ENCODE measurements at places on chromosomes 5 and 9.

DNA sequence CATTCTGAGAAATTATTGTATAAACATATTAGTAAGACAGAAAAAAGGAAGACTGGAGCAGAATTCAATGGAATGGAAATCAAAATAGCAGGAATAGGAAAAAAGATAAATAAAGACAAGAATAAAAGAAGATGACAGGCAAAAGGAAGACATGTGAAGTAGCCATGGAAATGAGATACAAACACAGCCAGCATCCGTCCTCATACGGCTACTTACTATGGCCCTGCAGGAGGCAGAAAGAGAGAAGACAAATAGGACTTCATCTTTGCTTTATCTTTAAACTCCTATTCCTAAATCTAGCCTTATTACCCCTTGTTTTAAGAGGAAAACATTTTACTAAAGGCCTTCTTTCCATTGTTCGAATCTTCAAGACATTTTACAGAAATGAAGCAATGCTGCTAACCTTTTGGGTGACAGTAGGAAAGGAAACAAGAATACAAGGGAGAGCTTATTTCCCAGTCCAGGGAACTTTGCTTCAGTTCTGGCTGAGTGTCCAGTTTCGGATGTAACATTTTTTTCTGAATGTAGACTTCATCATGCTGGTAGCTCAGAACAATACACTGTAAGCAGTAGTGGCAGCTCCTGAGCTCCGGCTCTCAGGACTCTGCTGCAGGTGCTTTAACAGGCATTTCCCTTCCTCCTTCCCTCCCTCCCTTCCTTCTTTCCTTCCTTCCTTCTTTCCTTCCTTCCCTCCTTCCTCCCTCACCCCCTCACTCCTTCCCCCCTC lies 106.4 kb upstream of the SLC12A2 start:
- DNase-seq: no peak

DNA sequence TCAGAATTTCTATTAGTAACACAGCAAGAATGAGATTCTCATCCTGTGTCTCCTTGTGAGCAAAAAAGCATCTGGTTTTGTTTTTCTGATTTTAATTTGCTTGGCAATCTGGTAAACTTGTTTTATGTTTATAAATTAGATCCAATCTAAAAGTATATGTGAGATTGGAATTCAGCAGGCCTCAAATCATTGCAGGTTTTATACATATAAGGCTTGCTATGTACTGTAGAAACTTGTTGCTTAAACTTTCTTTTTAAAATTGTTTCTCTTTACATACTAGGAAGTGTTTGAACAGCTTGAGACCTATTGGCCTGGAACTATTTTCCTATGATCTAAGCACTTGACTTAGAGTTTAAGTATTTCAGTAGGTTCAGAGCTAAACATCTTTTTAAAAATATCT lies 1037.8 kb downstream of the NR2F1-AS1 start:
- no peak for DNase-seq

GRCh38 chr5:98872674-98873073 lies 56.1 kb downstream of the CHD1 start:
- no peak for DNase-seq

DNA sequence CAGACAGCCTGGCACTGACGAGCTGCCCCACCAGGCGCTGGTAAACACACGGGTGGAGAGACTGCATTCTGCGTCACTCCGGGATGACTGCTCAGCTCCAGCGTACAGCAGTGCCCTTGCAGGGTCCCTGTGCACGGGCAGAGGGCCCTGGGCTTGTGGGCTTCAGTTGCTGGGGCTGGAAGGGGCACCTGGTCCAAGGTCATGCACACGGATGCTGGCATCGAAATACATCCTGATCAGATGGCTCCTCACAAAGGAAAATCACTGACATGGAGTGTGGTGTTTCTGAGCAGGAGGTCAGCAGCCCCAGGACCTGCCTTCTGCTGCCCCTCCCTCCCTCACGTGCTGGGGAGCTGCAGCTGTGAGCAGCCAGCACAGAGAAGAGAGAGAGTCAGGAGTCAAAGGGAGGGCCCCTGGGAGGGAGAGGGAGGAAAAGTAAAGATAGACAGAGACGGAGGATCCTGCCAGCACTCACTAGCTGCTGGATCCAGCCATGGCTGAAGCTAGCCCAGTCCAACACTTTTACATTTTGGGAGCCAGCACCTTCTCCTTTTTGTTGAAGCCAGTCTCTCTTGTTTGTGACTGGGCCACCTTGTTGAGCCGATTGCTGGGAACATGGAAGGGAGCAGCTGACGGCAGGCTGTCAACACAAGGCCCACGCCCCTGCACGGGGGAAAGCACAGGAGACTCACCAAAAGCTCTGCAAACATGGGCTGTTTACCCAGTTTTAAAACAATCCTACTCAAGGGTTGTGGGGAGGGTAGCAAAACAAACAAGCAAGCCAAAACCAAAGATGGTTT lies 166.5 kb upstream of the PHYKPL start:
- no peak for DNase-seq

- DNase-seq: no peak
Measured at GRCh38 chr9:103530934-103531333, 535.8 kb downstream of the CYLC2 start.

GRCh38 chr5:76278261-76278789 lies 124.8 kb upstream of the IQGAP2 start:
- no peak for DNase-seq

DNA sequence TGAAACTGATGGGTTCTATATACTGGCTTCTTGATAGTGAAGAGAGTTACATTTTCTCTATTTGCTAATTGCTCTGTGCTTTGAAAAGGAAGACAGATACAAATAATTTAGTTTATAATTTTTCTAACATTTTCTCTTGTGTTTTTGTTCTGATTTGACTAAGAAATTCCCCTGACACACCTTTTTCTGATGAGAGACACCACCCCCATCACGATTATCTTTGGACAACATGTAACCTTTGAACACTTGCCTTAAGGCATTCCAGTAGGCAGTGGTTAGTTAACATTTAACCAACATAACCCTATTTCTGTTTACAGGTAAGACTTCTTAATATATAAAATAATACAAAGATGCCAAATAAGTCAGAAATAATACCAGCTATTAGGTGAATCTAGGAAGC lies 4.1 kb upstream of the PTBP3 start:
- no peak for DNase-seq

DNA sequence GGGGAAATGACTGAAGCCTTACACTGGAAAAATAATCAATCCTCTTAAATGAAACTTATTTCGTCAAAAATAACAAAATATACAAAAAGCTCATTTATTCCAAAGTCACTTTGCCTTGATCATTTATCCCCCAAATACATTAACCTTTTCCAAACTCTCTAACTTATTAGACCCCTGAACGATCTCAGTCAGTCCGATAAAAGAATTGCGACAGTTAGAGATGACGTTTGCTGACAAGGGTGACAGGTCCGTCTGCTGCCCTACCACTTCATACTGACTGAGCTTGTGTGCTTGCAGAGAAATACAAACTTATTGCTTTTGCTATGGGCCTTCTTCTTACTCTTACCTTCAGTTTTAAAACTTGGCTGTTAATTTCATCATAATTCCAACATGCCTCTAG lies 169.7 kb downstream of the ZDHHC21 start:
- no peak for DNase-seq

- no peak for DNase-seq
Measured at GRCh38 chr9:86353655-86354010, 577 bp downstream of the TUT7 start.

DNA sequence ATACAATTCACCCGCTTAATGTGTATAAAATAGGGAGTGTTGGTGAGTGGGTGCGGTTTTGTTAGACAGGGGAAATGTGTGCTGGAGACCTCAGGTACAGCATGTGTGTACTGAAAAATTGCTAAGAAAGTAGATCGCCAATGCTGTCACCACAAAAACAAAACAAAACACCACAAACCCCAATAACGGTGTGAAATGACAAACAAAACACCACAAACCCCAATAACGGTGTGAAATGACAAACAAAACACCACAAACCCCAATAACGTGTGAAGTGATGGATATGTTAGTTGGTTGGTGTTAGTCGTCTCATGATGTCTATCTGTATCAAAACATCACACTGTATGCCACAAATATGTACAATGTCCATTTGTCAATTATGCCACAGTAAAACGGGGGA lies 14.2 kb upstream of the GFPT2 start:
- no peak for DNase-seq

DNA sequence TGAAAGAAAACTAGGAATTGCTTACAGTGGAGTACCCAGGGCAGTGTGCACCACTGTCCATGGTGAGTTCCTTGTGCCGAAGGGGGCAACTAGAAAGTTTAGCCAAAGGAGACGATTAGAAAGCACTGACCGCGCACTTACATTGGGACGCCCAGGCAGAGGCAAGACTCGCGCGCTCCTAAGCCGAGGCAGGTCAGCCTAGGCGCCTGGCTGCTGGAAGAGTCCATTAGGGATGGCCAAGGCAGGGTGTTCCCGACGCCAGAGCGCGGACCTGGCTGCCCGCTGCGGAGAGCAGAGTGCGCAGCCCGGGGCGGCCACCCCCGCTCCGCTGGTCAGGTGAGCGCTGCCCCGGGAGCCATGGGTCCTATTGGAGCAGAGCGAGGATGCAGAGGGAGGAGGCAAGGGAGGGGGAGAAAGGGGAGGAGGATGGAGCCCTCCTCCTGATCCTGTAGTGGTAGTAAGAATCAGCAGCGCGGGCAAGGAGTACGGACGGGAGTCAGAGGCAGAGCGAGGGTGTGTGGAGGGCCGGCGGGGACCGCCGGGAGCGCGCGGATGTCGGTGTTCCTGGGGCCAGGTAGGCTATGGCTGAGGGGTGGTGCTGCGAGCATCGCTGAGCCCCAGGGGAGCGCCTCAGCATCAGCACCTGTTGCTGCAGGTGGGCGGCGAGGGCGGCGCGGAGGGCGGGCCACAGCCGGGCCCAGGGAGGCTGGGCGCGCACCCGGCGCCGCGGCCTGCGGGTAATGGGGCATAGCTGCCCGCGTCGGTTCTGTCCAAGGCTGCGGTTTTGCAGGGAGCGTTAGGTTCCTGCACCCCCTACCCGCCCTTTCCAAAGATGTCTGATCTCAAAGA lies at the start of gene ADGRV1:
Gene ADGRV1 (plus strand): TSS at position 454 of the 849 bp plus-strand sequence. CDS start 99 bp downstream, at position 553.
- DNase-seq: no peak

- DNase-seq: no peak
Measured at GRCh38 chr5:107314330-107314729, 356.4 kb downstream of the EFNA5 start.

DNA sequence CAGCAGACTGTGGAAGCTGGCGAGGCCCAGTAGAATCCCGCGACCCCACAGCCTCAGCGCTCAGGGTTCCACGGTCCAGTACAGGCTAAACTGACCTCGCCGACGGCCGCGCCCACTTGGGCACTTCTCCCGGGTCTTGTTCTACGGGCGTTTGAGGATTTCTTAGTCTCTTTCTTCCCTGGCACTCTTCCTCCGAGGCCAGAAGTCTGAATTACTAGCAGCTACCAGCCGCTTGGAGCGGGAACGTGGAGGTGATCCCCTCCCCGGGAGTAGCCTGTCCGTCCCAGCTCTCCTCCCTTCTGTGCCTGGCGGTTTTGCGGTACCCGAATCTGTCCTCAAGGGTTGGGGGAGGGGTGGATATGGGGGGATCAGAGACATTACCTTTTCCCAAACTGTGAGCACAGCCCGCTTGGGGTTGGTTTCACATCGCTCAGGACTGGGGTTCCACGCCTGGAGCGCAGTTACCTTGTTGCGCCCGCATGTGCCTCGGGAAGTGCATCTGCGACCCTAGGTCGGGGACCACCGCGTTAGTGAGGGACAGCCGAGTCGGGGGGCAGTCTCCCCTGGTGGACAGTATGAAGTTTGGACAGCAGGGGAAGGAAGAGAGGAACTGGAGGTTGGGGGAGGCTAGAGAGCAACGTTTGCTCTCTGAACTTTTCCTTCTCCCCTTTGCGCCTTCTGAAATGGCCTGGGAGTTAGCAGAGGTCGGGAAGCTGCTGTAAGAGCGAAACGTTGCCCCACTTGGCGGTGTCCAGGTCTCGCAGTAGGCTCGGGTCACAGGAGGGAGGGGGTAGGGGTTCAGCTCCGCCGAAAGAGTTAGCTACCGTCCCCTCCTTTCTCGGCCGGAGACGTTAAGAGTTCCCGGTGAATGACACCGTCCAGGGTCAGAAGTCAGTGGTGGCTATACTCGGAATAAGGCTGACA lies 190.8 kb downstream of the MEF2C start:
- no peak for DNase-seq

DNA sequence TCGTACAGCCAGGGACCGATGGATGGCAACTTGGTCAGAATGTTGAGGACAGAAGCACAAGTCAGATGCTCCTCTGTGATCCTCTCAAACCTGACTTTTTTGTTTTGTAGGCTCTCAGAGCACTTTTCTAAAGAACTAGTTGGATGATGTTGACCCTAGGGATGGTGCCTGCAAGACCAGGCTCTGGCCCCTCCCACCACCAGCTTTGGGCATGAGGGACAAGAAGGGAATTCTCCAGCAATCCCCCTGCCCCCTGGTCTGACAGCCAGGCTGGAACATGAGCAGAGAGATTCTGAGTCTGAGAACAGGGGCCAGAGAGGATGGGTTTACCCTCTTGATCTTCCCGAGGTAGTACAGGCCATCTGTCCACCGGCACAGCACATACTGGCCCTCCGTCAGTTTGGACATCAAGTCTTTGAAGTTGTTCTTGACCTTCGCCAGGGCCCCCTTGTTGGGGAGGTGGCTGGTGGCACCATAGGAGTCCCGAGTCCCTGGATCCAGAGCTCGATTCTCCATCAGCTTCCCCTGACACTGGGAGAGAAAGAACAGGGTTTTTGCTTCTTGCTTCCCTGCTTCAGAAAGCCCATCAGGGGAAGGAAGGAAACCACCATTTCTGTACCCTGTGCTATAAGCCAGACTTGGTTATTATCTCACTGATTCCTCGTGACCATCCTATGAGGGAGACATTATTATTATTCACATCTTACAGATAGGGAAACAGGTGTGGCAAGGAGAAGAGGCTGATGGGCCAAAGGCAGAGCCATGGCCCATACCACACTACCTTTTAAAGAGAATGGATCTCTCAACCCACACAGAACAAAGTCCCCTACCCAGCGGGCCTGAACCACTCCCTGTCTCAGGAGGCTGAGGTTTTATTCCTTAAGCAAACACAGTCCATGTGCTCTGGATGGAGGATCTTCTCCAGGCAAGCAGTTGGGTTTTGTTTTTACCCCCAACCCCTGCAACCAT lies 2.5 kb downstream of the PHF19 start:
- DNase-seq: no peak

- no peak for DNase-seq
Measured at GRCh38 chr9:91560301-91560700, 136.7 kb upstream of the NFIL3 start.

DNA sequence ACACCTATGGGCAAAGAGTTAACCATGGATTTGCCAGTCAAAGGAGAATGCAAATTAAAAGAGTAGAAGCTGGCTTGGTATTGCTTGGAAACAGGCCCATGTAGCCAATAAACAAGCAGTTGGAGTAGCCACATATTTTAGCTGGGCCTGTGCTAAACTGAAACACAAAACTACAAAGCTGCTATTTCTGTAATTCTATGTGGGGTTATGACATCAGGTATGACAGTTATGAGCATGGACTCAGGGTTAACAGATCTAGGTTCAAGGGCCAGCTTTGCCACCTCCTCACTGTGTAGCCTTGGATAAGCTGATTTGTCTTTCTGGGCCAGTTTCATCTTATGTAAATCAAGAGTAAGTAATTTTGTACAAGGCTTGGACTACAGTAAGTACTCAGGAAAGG lies 142.7 kb downstream of the PIP5K1B start:
- DNase-seq: no peak
